ENCODE measurements at places on chromosomes 3 and 15.

DNA sequence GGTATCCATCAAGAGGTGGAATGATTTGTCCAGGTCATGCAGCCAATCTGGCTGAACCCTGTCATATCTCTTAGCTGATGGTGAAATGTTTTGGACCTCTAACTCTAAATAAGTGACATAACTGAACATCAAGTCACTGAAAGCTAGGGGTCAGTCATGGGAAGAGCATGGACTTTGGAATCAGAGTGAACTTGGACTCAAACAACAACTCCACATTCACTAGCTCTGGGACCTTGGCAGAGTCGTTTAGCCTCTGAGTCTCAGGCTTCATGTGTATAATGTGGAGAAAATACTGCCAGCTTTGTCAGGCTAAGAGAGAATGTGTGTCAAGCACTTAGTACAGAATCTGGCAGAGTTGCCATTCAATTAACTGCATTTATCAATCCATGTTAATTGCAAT, 557.8 kb upstream of the CFAP20DC start:
- DNase-seq = no peak

GRCh38 chr15:80659375-80659774, 35.7 kb upstream of the ABHD17C start:
- no peak for DNase-seq

- peak; percentile 49 for DNase-seq
Measured at GRCh38 chr3:141303481-141304223, 64.7 kb upstream of the ZBTB38 start.

- no peak for DNase-seq
Measured at GRCh38 chr3:127097072-127097405, 95.9 kb upstream of the PRR23E start.

- no peak for DNase-seq
Measured at GRCh38 chr3:196159952-196160804, 51.0 kb downstream of the ZDHHC19 start.

DNA sequence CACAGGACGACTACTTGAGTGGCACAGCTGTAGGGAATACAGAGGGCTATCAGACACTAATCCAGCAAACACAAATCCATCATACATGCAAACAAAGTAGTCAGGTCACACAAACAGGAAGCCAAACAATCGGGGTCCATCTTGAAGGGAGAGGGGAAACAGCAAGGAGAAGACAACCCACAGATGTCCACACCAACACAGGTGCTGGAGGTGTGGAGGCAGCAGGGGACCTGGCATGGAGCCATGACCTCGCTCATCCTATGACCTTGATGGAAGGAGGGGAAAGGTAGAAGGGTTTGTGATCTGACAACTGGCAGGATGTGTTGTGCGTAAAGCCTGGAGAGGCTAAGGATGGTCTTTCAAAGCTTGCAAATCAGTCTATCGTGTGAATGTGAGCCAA, 39.9 kb upstream of the SKOR1 start:
- no peak for DNase-seq

GRCh38 chr3:120093119-120093910, 932 bp downstream of the GSK3B start:
- DNase-seq = peak; percentile 14

GRCh38 chr3:117629505-117629904, 919.9 kb downstream of the TUSC7 start:
- no peak for DNase-seq

- DNase-seq = no peak
Measured at GRCh38 chr3:150760431-150761200, 2.4 kb downstream of the SIAH2 start.

- no peak for DNase-seq
Measured at GRCh38 chr3:11172096-11172690, 17.9 kb downstream of the HRH1 start.

- DNase-seq = no peak
Measured at GRCh38 chr3:12916159-12916558, 74.8 kb upstream of the RPL32 start.

DNA sequence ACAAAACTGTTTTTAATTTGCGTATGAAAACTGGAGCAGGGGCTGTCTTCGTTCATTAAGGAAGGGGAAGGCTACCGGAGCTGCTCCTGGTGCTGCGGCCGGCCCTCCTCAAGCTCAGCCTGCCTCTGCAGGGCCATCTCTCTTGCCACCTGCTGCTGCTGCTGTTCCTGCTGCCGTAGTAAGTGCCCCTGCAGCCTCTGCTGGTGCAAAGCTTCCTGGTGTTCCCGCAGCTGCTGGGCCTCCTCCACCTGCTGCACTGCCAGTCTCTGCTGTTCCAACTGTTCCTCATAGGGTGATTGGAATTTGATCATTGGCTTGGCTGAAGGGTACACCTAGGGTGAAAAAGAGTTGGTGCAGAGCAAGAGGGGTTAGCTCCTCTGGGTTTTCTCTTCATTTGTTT, 66.0 kb downstream of the GOLIM4 start:
- no peak for DNase-seq

DNA sequence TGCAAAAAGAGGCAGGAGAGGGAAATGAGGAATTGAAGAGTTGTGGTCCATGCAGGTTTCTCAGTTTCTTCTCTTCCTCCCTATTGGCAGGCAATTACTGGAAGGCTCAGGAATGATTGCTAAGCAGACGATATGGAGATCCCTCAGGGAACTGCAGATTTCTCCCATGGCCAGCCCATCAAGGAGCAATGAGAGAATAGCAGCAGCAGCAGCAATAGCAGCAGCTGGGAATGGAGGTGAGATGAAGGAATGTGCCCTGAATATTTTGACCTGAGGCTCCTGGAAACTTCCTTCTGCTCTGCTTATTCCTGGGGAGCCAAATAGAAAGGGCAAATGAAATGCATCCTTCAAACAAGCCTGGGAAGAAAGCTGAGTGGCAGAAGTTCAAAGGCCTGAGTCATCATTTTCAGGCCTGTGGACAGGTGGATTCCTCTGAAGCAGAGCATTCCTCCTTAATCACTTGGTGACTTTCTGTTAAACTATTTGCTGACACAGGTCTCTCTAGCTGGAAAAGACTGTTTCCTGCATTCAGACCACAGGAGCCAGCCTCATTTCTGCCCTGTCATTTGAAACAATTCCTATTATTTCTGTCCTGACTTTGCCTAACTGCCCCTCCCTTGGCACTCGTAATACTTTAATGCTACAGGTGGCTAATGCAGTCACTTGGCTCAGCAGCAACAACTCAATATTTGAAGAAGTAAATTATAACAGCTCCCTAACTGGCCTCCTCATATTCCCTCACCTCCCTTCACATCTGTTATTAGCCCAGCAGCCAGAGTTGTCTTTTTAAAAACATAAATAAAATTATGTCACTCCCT, 146.9 kb upstream of the GADL1 start:
- DNase-seq = no peak

GRCh38 chr3:134516905-134517304, 31.0 kb downstream of the CEP63 start:
- DNase-seq = no peak

DNA sequence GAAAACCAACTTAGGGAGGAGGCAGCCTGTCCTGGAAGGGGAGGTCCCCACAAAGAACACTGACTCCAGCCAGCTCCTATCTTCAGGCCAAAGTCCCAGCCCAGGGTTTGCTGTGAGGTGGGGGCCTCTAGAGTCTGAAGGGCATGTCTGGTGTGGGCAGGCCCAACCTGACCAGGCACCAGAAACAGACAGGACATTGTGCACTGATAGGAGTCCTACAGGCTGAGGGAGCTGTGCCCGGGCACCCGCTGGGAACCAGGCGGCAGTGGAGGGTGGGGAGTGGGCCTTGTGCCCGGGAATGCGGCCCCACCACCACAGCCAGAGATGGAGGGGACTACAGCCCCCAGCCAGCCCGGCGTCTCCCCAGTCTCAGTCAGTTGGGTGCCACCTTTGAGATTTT, 161.4 kb downstream of the WNT7A start:
- no peak for DNase-seq

DNA sequence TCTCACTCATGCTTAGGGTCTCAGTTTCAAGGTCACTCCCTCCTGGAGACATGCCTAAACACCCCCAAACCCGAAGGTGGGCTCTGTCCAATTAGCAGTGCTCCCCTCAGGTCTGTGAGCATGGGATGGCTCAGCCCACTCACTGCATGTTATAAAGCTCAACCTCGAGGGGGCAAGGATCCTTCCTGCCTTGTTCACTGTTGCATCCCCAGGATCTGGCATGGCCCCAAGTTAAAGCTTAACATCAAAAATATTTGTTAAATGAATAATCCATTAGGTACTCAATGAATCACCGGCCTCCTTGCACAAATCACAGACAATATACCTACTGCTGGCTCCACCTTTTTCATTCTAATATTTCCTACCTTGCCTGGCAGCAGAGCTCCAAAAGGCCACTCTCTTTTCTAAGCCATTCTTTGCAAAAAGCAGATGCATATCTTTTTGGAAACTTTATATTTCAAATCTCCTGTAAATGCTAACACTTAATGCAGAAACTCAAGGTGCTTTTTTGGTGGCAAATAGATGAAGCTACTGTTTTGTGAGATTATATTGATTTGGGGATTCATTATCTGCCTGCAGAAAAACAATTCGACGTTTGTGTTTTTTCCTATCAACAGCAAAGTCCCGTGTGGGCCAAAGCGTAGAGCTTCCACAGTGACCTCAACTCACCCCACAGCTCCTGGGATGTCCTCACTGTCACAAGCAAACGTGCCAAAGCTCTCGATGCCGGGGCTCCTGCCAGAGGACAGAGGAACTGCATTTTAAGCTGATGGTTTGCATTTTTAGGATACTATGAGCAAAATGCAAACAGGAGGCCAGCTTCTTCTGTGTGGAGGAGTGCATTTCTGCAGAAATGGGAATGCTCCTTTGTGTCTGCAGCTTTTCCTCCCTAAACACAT, 35.4 kb downstream of the PCOLCE2 start:
- no peak for DNase-seq

DNA sequence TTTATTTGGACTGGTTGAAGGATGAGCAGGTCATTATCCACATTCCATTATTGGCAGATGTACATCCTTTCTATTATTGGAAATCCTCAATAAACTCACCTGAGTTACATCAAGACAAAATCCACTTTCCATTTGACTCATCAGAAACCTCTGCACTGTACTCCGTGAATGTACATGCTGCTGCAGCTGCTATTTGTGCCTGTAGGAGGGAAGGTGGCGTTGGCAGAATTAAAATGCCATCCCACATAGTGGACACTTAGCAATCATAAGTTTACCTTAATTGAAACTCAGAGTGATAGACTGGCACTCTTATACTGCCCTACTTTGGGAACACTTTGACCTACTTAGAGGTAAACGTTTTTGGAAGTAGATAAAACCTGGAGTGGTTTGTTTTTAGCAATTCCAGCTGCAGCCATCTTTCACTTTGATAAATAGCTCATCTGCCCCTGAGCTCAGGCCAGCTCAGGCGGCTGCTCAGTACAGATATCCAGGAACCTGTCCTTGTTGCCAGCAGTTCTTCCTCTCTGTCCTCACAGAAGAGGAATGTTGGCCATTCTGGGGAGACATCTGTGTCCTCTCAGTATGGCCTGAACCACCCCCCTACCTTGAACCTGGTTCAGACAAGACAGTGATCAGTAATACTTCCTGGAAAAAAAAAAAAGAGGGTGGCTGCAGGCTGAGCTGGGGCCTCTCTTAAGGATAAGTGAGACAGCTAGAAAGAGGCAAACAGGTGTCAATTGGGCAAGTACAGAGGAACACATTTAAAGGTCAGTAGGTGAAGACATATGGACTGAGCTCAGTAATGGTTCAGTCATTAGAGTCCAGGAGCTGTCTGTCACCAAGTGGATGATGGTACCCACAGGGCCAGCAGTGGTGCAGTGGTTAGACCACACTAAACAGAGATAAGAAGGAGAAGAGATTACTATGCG, 153.4 kb upstream of the UMPS start:
- DNase-seq = no peak

- DNase-seq = peak; percentile 34
Measured at GRCh38 chr3:57100046-57100695, 39.7 kb downstream of the SPATA12 start.

DNA sequence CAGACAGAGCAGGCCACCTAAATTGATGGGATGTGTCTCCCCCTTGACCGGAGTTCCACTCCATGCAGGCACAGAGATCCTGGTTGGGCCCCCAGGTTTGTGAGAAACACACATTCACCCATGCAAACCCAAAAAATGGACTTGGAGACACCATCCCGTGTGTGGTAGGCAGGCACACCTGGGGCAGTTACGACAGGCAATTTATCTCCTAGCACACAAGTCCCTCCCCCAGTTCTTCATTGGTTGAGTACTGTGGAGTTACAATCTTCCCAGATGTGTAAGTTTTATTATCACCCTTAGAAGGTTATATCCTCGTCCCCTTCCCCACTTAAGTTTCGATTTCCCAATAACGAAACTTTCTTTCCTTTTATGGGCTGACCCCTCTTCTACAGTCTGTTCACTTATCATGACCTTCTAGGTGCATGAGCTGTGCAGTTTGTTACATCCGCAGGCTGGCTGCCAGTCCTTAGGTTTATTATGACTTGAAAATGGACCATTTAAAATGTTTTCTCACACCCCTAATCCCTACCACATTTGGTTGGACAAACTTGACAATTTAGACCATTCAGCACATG, 27.3 kb downstream of the ARL8B start:
- no peak for DNase-seq

GRCh38 chr3:53809764-53810400, 36.3 kb downstream of the CHDH start:
- DNase-seq = no peak

- DNase-seq = peak; percentile 47
Measured at GRCh38 chr15:74541494-74542165, 610 bp downstream of the ARID3B start.

DNA sequence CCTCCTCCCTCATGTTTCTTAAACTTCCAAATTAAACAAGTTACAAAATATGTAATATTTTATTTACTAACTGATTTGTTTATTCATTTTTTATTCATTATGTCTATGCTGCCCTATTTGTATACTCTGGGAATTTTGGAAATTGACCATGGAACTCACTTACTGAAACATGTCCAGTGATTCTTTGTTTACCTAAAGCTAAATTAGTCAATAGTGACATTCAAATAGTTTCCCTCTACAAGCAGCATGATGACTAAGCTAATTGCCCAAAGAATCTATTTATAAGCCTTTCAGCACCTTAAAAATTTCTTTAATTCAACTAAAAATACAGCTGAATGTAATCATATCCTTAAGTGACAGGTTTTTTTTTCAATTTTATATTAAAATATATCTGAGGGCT, 437.7 kb downstream of the SI start:
- DNase-seq = no peak

DNA sequence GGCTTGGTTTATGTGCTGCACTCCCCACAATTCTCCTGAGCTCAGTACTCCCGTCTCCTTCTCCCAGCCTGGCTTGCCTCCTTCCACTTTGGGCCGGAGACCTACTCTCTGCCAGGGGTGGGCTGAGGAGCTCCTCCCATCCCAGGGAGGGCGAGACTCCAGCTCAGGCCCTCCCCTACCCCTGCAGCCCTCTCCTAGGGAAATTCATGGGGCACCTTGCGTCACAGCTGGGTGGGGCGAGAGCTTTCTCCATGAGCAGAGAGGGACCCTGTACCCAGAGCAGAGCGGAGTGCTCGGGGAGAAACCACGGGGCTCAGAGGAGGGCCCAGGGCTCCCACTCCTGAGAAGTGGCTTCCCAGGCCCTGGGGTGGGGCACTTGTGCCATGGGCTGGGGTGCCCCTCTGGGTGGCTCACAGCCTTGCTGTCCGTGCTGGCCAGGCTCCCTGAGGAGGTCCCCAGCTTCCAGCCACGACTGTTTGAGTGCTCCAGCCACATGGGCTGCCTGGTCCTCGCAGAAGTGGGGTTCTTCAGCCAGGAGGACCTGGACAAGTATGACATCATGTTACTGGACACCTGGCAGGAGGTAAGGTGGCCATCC, 13.3 kb downstream of the VILL start:
- DNase-seq = no peak
